ENCODE measurements at places on chromosomes 12 and 14.
A peak's percentile ranks its signal among the peaks of the same experiment; 100 is the strongest.

DNA sequence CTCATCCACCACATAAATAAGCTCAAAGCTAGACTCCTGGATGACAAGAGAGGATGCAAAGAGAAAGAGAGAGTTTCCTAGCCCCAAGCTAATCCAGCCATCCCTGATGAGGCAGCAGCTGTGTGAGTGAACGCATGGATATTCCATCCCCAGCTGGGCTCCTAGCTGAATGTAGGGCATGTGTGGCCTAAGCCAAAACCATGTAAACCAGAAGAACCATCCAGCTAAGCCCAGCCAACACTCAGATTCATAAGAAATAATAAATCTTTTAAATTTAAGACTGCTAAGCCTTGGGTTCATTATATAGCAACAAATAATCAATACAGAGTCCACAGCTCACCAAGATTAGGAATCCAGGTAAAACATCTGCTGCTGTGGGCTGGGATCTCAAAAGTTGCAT lies 94.3 kb downstream of the TNFAIP2 start:
- DNase-seq: no peak

DNA sequence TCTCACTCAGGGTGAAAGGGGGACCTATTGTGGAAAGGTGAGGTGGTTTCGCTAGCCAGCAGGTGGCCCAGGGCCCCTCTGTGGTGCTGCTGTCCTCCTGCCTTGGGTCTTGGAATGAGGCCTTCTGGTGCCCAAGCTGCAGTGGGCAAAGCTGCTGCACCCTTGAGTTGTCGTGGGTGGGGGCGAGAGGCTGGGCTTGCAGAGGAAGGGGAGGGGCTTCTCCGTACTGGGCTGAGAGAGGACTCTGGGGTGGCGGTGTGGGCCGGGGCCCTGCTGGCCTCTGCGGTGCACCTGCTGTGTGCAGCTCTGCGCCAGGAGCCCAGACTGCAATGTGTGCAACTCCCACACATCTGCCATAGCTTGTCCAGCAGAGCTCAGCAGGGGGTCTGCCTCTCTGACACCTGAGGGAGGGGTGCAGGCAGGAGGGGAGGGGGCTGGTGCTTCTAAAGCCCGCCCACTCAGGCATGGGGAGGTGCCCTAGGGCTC lies 145.8 kb downstream of the KIF26A start:
- no peak for DNase-seq

GRCh38 chr12:109447482-109447881 lies 29.6 kb downstream of the KCTD10 start:
- DNase-seq: no peak

DNA sequence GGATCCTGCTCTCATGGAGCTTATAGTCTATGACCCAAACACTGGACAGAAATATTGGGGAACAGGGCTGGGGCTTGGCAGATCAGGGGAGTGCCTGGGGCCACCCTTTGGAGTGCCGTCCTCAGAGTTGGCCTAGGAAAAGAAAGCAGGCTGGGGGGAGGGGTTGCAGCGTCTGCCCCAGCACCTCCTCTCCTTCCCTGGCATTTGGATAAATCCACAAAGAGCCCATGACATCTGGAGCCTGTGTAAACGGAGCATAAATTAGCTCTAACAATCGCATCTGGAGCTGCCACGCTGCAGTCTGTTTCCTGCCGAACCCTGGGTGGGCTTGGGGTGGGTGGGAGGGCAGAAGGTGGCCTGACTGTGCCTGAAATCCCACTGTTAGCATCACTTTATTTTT lies 63.8 kb downstream of the MVK start:
- no peak for DNase-seq

GRCh38 chr12:27076928-27077327 lies 5.5 kb downstream of the C12orf71 start:
- no peak for DNase-seq

DNA sequence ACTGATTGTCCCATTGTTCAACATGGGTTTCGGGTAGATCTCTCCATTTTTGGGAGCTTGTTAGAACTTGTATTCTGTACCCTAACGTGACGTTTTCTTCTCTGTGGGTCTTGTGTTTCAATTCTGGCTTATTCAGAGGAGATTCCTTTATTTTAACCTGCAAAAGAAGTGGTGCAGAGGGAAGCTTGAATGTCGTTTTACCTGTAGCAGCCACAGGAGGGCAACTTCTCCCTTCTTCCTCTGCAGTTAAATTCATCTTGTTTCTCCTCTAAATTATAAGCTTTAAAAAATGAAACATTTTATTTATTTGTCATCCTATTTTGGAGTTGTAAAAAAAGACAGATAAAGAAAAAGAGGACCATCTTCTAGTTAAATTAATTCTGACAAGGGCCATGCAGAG lies 13.7 kb upstream of the CLEC4D start:
- DNase-seq: no peak

DNA sequence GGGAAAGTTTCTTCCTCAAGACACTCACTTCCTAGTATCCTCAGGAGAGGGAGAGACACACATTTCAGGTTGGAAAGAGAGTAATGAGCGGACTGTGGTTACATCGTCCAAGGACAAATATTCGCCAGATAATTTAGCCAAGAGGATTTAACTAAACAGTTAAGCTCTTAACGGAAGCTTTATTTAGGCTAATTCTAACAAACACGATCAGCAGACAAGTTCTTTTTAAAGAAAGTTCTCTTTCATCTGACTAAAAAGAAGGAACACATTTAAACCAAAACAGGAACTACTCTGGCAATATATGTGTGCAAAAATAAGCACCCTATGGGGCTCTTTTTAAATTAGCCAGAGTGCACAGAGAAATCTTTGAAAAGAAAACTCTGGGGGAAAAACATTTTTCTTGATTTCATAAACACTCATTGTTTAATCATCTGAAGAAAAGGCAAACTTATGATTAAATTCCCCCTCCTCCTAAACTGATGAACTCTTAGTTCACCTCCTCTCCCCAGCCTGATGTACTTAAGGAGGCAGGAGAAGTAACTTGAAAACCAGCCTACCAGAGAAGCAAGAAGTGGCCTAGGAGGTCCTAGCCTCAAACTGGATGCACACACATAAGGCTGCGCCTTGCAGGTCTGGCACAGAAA lies 13.3 kb upstream of the BTG1 start:
- no peak for DNase-seq

DNA sequence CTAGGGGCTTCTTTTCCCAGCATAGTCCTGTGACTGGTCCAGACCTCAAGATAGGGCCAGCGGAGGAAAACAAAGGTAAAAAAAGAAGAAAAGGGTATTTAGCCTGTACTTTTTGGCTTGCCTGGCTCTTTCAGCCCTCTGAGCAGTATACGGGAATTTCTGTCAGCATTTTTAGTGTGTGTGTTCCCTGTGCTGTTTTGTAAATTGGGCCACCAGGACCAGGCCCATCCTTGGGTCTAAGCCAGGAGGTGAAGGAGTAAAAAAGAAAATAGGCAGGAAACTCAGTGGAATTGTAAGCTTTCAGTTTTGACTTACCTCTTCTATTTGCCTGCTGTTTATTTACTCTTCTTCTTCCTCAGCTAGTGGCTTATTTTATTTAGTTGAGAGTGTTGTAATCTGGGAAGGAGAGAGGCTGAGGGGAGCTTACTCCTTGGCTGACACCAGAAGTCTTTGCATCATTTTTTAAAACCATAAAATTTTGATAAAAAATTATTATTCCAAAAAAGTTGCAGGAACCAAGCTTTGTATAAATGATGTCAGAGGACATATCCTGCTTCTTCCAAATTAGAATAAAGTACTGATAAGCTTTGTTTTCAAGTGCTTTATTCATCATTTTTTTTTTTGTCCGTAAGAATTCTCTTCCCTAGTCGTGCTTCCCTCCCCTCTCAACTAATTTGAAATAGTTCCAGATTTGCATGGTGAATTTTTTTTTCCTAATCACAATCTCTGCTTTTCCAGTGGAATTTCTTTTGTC lies 63.7 kb downstream of the DIP2B start:
- no peak for DNase-seq

- DNase-seq: no peak
Measured at GRCh38 chr14:29030970-29031369, 264.4 kb downstream of the FOXG1 start.

DNA sequence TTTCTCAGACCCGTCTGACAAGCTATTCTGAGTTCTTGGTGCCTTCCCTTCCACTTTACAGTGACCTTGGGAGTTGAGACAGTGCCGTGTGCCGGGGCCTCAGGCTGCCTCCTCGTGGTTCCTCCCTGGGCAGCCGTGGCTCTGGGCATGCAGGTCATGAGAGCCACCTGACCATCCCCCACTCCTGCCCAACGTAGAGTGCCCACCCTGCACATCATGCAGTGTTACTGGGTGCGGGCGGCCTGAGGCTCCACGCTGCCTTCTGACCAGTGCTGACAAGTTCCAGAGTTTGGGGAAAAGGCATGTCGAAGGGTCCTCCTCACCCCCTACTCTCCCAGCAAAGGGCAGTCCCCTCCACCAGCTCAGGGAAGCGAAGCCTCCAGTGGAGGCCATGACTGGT lies 190.5 kb downstream of the TSPAN9 start:
- DNase-seq: no peak

DNA sequence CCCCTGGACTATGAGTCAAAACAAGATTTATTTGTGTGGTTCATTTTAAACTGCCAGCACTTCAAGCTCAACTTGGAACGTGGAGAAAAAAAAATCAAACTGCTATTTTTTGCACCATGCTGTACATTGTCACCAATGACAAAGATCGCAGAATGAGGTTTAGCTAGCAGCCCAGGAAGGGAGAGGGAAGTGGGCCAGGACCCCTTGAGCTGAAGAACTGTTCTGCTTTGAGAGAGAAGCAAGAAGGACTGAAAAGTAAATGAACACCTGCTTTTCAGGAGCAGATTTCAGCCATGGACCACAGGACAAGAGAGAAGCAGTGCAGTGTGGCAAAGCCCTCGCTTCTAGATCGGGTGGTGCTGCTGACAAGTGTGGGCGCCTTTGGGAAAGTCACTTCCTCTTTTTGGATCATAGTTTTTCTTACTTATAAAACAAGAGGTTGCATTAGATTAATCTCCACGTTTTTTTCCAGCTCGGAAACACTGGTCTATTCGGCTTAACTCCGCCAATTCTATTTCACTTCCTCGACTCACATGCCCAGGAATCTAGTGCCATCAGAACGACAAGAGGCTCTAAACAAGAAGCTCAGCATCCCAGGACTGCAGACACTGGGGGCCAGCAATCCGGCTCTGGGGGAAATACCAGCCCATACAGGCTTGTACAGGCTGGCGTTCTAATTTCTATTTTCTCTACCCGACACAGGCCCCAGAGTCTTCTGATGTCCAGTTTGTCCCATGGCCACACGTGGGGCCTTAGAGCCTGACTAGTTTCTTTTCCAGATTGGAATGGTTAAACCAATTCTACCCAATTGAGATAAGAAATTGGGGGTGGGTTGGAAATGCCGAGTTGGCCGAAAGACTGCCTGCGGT lies 129.9 kb downstream of the CRACR2A start:
- DNase-seq: no peak

DNA sequence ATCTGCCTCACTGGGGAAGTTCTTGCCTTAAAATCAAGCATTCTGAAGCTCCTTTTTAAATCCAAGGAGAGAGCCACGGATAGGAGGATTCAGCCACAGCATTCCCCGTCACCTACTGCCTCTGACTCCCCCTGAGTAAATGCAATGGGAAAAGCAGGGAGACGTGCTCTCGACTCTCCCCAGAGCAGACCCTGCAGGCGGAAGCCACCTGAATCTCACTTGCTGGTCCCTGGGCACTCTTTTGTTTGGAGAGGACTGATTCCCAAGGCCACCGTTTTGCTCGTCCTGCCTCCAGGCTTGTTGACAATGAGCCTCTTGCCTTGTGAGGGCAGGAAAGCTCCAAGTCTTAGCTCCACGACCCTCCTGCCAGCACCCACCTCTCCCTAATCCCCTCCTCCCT lies 204.5 kb downstream of the SLC15A4 start:
- DNase-seq: no peak

GRCh38 chr12:58925111-58925611 lies 4.9 kb upstream of the LRIG3 start:
- no peak for DNase-seq

GRCh38 chr14:47961634-47962033 lies 286.2 kb upstream of the MDGA2 start:
- no peak for DNase-seq

- peak; percentile 87 for DNase-seq
Measured at GRCh38 chr14:99821519-99822508, 28.6 kb downstream of the EML1 start.

DNA sequence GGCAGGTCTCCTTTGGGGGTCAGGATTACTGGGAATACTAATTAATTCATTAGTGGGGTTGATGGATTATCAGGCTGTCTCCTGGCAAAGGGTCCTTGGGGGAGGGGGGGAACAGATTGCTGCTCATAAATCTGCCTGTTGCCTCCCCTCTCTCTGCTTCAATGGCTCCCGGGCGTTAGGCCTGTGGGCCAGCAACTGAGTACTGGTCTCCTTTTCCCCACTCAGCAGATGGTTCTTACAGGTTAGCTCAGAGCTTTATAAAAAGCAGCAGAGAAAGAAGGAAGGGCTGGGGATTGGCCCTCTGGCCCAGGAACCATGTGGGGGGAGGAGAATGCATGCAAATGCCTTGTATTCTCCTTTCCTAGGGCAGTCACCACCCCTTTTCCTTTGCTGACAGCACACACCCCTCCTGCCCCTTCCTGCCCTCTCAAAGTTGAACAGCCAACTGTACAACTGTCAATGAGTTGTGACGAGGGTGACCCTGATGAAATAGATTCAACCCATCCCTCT lies 2.3 kb upstream of the NEUROD4 start:
- DNase-seq: no peak

All from NCI-H2029 treated with DMSO at 0.1 percent for 48 hours (cell line).